ENCODE measurements at places on chromosomes 12 and 14. TPM values are rescaled to one million over a fixed set of nuclear protein-coding genes. Genes with fewer than 3 reads are reported as not detected.

The MYF6 gene
- total RNA-seq: not detected

The RFX4 gene
- total RNA-seq: not detected

DNA sequence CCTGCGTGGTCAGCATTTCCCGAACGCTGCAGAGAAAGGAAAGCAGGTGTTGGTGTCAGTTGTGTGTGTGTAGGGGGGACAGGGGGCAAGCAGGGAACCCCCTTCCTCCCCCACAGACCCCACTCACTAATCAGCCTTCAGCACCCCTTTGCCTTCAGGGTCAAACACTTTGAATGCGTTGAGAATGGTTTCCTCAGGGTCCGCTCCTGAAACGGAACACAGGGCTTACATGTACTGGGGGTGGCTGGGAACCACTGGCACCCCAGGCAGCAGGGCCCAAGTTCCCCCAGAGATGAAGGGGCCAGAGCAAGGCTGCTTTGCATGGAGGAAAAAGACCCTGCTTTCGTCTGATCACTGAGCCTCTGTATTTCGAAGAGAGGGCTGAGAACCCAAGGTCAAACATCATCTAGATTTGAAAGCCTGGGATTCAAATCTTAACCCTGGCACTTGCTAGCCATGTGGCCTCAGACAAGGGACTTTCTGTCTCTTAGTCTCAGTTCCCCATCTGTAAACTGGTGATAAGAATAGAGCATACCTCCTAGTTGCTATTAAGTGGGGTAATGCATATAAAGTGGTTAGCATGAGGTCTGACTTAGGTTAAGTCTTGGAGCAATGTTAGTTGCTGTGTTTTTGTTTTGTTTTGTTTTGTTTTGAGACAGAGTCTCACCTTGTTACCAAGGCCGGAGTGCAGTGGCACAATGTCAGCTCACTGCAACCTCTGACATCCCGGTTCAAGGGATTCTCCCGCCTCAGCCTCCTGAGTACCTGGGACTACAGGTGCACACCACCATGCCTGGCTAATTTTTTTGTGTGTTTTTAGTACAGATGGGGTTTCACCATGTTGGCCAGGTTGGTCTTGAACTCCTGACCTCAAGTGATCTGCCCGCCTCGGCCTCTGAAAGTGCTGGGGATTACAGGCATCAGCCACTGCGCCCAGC is 7.0 kb downstream of the MYL2 start:
- no peak overlapping the region for H3K27ac ChIP-seq
- peaks cover 14% of the 10 kb centered on the region for H3K27me3 ChIP-seq
- DNase-seq: no peak
- no peak overlapping the region for H3K4me3 ChIP-seq

DNA sequence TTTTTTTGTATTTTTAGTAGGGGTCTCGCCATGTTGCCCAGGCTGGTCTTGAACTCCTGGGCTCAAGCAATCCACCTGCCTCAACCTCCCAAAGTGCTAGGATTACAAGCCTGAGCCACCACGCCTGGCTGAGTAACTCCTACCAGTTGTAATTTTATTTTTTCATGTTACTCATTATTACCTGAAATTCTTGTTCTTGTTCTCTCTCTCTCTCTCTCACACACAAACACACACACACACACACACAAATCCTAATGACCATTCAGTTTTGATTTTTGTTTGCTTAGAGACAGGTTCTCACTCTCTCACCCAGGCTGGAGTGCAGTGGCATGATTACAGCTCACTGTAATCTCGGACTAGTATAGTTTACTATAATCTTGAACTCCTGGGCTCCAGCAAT is 30.2 kb downstream of the DNAL1 start:
- no peak overlapping the region for H3K4me3 ChIP-seq
- H3K4me1 ChIP-seq: no peaks in the 10 kb centered on the region
- H3K36me3 ChIP-seq: no peaks in the 10 kb centered on the region
- no peak overlapping the region for H3K27ac ChIP-seq

DNA sequence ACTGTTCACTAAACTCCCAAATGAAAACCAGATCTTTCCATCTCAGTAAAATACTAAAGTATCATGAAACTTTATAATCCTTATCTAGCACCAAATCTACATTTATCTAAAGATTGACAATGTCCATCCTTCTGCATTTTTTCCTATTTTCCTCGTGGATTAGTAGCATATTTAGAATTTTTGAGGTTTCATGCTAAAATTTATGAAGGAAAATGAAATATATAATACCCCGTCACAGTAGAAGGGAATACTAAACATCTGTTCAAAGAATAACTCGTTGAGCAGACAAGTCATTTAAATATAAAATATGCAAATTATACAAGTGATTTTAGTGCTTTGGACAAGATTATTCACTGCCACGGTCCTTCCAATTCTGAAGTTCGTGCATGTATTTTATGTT is 122.7 kb upstream of the SLCO1C1 start:
- H3K27ac ChIP-seq: no peak overlapping the region
- no peaks in the 10 kb centered on the region for H3K36me3 ChIP-seq
- no peaks in the 10 kb centered on the region for H3K4me1 ChIP-seq
- H3K4me3 ChIP-seq: no peak overlapping the region
- H3K27me3 ChIP-seq: no peaks in the 10 kb centered on the region
- DNase-seq: no peak
